ENCODE measurements at places on chromosomes 4 and X.

DNA sequence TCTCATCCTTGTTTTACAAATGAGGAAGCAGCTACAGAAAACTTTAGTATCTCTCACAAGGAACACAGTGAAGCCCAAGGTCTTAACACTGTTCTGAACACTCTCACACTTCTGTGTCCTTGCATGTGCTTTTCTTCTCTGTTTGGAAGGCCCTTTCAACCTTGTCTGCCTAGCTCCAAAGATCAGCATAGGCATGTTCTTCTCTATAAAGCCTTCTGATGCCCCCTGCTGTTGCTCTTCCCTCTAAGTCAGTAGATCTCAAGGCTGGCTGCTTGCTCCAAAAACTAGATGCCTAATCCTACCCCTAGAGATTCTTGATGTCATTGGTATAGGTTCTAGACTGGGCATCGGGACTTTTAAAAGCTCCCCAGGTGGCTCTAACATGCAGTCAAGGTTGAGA is 5.9 kb downstream of the APOO start:
- peak; percentile 81 for DNase-seq

- no peak for DNase-seq
These were observed 19.4 kb downstream of the MTTP start for GRCh38 chr4:99593781-99594641.

DNA sequence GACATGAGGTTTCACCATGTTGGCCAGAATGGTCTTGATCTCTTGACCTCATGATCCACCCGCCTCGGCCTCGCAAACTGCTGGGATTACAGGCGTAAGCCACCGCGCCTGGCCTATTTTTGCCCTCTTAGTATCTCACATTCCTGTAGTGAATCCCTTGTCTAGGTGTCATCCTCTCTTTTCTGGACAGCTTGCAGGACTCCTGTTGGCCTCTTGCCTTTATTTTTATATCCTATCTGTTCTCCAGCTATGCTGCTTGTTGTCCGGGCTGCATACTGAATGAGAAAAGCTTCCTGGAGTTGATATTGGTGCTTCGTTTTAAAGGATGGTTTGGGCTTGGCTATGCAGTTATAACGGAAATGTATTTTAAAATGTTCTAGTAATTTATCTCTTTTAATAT is 148.6 kb downstream of the TLL1 start:
- no peak for DNase-seq

DNA sequence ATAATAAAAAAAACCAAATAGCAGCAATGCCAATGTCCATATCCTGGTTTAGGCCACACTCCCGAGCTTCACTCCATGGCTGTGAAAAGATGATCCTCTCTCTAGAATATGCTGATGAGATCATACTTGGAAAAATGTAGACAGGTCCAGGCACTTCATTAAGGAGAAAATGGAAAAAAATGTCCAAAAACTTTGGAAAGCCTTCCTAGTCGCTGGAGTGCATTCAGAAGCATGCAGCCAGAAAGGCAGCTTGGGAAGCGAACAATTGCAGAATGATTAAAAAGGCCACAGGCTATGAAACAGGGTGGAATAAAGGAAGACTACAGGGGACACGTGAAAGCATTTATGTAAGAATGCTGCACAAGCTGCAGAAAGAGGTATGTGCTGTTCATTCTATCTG is 165.6 kb upstream of the HCCS start:
- DNase-seq = no peak

GRCh38 chrX:143121477-143121876 is 95.7 kb downstream of the SPANXN4 start:
- no peak for DNase-seq

DNA sequence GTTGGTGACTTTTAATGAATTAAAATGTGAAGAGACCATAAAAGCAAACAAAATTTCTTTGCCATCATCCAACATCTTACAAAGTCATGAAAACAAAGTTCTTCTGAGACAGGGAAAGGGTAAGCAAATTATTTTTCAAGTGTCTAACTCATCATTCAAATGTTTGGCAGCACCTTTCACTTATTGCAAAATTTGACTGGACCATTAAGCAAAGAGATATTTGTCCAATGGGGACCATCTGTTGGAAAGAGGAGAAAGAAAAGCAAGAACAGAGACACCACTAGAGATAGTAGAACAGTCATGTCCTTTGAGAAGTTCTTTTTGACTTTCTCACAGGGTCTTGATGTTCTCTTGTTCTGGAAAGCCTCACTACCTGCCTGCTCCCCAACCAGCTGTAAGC is 330.1 kb downstream of the PAPSS1 start:
- DNase-seq = no peak

GRCh38 chr4:15756361-15756861 is 21.7 kb upstream of the CD38 start:
- peak; percentile 65 for DNase-seq

DNA sequence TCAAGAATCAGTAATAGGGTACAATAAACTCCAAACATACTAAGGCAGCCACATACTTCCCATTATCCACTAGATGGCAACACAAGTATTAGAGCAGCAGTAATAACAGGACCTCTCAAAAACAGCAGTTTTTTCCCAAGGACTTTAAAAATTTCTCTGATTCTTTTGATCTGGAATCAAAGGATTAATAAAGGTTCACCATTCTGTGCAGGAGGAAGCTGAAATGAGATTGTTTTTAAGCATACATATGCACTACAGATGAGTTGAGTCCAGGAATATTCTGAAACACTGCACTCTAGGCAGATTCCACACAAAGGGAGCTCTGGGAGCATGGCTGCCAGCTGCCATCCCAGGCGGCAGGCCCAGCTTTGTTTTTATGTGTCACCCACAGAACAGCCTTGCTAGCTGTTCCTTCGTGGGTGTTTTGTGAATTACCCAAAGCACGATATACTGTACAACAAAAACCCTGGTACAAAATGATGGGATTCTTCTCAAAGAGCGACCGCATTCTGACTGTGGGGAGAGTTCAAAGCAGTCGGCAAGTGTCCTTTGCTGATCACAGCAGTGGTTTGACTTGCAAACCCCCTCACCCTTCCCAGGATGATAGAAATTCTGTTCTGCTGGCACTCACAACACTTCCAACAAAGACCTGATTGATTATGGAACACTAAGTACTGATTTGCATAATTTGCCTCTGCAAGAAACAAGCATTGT is 61.0 kb downstream of the STX18 start:
- no peak for DNase-seq

GRCh38 chrX:22184096-22184495 is 88.6 kb upstream of the CBLL2 start:
- DNase-seq = no peak

GRCh38 chrX:40570346-40571093 is 10.2 kb upstream of the ATP6AP2 start:
- peak; percentile 81 for DNase-seq

DNA sequence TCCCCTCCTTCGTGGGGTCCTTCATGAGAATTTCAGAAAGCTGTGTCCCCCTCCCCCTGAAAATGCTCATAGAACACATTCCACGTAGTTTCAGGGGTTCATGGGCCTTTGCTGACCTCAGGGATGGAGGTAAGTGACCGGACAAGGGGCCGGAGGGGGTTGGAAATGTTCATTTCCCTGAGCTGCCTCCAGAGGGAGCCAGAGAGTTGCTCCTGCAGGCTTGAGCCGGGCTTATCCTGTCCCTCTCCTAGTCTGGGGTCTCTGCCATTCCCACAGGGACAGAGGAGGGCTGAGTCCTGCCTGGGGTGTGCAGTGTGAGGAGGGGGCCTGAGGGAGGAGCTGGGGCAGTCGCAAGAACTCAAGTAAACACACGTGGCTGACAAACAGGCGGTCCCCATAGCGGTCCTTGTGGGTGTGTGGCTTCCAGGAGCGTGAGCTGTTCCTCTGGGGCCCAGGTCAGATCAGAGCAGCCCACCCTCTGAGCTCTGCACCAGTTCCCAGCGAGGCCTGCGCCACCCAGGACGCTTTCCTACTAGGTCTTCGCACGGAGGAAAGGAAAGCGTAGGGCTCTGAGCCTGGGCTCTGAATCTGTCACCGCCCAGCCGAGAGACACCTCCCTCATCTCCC is 62.5 kb downstream of the WFS1 start:
- DNase-seq = peak; percentile 17

- no peak for DNase-seq
These were observed 833.1 kb downstream of the C4orf33 start for GRCh38 chr4:129929052-129929451.

DNA sequence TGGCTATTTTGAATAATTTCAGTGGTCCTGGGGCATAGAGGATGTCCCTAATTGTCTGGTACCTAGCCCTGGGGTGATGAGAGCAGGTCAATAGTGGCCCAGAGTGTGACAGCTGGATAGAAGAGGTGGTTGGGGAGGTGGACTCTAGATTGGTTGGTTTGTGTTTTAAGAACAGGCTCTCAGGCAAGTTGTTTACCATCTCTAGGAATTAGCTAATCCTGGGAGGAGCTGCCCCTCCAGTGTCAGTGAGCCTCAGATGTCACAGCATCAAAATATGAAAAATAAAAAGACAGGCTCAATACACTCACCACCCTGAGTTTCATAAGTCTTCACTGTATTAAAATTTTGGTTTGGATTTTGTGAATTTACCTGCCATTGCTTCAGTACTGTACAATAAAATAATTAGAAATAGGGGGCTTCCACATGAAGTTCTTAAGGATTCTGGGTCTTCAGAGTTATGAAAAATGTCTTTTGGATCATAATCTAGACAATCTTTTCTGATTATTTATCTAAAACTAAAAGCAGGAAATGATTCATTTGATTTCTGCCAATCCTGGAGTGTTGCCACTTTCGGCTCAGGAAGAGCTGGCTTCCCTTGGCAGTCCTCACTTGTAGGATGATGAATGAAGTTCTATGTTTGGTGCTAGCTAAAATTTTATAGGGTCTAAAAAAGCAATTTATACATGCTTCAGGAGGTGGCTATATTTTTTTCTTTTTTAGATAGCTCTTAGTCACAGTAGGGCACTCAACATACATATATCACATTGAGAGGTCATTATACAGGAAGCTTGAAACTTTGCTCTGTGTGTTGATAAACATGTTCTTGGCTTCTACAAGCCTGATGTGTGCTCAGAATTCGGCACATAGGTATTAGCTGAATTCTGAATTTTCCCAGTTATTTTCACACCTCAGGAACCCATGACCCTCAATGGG is 395.1 kb downstream of the RAB28 start:
- no peak for DNase-seq

DNA sequence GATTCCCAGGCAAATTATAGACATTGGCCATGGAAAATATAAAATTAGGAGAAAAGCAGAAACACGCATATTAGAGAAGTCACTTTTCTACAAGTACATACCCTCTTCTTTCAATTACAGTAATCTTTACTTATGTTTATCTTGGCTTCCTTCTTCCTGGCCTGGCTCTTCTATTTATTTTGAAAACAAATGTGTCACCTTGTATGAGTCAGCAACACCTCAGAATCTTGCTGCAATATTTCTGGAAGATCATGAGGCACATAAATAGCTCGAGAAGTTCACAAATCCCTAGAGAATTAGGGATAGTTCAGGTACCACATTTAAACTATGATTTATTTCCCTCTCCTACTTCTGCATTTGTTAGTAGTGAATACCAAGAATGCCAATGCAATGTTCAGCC is 124.6 kb downstream of the ANOS1 start:
- DNase-seq = no peak

DNA sequence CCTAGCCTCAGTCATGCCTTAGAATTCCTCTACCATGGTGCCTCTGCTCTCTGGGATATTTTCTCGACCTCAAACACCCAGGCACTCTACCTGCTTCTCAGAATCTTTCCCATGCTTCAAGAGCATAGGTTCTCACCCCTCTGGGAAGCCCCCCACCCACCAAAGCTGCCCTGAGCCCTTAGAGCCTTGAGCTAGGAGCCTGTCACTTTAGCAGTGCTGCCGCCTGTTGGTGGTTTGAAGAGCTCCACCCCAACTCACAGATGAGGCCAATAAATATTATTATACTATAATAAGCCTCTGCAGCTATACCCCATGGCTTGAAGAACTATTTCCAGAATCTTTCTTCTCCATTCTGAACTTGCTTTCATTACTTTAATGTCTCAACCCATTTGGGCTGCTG is 109.7 kb downstream of the RTL5 start:
- DNase-seq = peak; percentile 23

- peak; percentile 48 for DNase-seq
These were observed 691 bp upstream of the IGFBP7 start for GRCh38 chr4:57110640-57111511.

- no peak for DNase-seq
These were observed 14.6 kb downstream of the PHF8 start for GRCh38 chrX:54029529-54030143.

DNA sequence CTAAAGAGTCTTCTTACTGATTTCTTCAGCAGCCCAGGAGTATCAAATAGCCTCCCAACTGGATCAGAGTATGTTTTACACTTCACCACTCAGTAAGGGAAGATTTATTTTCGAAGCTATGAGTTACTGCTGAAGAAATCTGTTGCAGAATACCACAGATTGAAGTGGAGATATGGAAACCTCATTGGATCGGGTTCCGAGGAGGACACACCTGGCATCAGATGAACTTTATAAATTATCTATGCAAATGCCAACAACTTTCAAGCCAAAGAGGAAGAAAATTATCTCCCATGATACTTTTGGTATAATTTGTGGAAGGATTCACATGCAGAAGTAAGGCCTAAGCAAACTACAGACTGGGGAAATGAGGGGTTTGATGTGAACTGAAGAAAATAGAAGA is 515.9 kb upstream of the NDST4 start:
- no peak for DNase-seq

GRCh38 chrX:74788545-74789086 is 136.6 kb downstream of the NEXMIF start:
- no peak for DNase-seq

- DNase-seq = no peak
These were observed 123.6 kb downstream of the SHROOM3 start for GRCh38 chr4:76558396-76559235.

DNA sequence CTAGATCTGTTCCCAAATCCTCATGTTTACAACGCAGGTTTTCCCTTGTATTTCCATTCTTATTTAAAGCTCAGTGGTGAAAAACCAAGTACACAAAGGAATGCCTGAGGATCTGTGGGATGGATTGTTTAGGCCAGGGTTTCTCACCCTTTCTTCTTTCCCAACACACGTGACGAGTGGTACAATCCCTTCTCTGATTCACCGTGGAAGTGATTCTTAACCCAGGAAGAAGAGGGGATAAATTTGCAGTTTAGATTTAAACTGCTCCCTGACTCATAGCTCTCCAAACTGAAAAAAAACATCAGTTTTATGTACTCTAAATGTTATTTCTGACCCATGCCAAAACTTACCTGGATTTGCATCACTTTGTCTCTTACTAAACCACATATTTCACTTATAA is 17.0 kb downstream of the PAQR3 start:
- no peak for DNase-seq

All from inflammatory macrophage treated with lipopolysaccharide for 4 hours (primary cell).